GM23248 (cell line): ENCODE measurements at places on chromosomes 5 and 9. TPM values are rescaled to one million over a fixed set of nuclear protein-coding genes. Genes with fewer than 3 reads are reported as not detected.

DNA sequence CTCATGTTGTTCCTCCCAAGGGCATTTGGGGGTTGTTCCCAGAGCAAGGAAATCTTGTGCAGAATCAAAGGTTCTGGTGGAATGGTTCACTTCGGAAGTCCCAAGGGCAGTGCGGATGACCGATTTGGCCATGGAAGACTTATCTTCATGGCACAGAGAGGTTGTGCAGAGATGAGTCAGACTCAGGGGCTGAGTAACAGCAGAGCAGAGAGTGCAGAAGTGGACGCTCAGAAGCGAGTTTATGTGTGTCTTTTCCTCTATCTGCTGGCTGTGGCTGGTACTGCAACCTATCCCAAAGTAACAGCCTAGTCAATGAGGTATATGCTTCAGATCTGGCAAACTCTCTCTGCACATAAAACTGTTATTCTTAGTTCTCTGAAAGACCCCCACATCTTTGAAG lies 118.1 kb downstream of the DPYSL3 start:
- peak; percentile 94 for DNase-seq
- no peak overlapping the region for H3K27ac ChIP-seq
- H3K36me3 ChIP-seq: no peaks in the 10 kb centered on the region
- no peaks in the 10 kb centered on the region for H3K4me1 ChIP-seq
- H3K27me3 ChIP-seq: no peaks in the 10 kb centered on the region
- no peak overlapping the region for H3K4me3 ChIP-seq

DNA sequence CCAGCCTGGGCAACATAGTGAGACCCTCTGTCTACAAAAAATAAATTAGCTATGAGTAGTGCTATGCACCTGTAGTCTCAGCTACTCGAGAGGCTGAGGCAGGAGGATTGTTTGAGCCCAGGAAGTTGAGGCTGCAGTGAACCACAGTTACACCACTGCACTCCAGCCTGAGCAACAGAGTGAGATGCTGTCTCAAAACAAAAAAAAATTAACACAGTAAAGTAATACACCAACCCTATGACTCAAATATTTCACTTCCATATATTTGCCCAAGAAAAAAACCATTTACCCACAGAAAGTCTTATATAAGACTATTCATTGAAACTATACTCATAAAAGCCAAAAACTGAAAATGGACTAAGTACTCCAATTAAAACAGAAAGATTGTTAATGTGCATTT lies 16.2 kb downstream of the SMIM23 start:
- no peaks in the 10 kb centered on the region for H3K4me1 ChIP-seq
- no peak overlapping the region for H3K4me3 ChIP-seq
- peaks cover 26% of the 10 kb centered on the region for H3K27me3 ChIP-seq
- no peaks in the 10 kb centered on the region for H3K36me3 ChIP-seq

- peaks cover 58% of the 10 kb centered on the region for H3K36me3 ChIP-seq
- no peak overlapping the region for H3K27ac ChIP-seq
- no peak overlapping the region for H3K4me3 ChIP-seq
- DNase-seq: no peak
- H3K27me3 ChIP-seq: no peaks in the 10 kb centered on the region
These were observed 40.1 kb upstream of the FCN2 start for GRCh38 chr9:134840511-134840910.

DNA sequence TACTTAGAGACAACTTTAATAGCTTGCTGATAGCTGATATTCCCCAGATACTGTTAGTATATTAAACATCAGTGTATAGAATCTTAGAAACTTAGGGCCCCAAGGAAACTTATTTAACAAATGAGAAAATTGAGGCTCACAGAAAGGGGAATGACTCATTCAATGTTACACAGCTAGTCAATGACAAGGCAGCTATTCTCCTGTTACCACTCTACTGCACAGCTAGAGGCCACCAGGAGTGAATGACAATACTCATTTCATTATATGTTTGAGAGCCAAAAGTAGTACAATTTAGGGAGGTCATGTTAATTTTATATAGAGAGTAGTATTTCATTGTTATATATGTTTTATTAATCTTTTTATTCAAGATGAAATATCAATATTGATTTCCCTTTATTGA lies 33.2 kb upstream of the PCDHB1 start:
- H3K4me1 ChIP-seq: no peaks in the 10 kb centered on the region
- DNase-seq: no peak
- H3K27me3 ChIP-seq: no peaks in the 10 kb centered on the region
- H3K27ac ChIP-seq: no peak overlapping the region

DNA sequence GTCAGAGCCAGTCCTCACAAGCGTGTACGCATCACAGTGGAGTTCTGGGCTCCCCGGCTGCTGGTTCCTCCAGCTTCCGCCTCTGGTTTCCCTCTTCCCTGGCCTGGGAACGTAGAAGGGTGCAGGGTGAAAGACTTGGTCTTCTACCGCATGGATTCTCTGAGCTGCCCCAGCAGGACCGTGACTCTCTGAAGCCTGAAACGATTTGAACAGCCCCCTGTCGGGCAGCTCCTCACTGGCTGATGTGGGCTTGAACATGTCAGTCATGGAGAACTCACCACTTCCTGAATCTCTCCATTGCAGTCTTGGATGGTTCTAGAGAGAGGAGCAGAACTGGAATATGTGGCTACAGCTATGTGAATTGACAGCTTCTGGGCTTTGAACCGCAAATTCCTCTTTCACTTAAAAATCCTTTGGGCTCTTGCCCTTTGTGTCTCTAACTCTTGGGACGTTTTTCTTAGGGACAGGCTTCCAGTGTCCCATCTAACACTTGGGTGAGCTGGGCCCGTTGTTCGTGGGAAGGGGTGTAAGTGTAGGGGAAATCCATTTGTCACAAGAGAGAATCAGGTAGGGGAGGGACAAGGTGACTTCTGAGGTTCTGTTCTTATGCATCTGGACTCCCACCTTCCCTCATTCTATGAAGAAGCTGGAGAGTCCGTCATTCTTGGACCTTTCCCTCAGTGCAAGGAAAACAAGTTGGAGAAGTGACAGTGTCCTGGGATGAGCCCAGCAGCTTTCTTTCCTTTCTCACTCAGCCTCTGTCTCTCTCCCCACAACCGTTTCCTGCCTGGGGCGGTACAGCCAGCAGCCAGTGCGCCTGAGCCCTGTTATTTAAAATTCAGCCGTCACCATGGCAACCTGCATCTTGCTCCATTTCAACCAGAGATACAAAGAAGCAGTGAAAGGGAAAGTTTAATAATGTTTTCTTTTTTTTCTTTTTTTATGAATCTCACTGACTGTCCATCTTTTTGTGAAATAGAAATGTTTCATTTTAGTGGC lies 84.7 kb downstream of the PTTG1 start:
- no peak overlapping the region for H3K27ac ChIP-seq
- H3K36me3 ChIP-seq: no peaks in the 10 kb centered on the region
- no peaks in the 10 kb centered on the region; the same call in 1 of the 2 replicates for H3K27me3 ChIP-seq
- DNase-seq: peak; percentile 65

GRCh38 chr5:24444414-24444813 lies 200.4 kb downstream of the CDH10 start:
- no peak overlapping the region for H3K27ac ChIP-seq
- no peak overlapping the region for H3K4me3 ChIP-seq
- no peaks in the 10 kb centered on the region for H3K27me3 ChIP-seq
- H3K4me1 ChIP-seq: no peaks in the 10 kb centered on the region
- no peak for DNase-seq
- no peaks in the 10 kb centered on the region for H3K36me3 ChIP-seq

DNA sequence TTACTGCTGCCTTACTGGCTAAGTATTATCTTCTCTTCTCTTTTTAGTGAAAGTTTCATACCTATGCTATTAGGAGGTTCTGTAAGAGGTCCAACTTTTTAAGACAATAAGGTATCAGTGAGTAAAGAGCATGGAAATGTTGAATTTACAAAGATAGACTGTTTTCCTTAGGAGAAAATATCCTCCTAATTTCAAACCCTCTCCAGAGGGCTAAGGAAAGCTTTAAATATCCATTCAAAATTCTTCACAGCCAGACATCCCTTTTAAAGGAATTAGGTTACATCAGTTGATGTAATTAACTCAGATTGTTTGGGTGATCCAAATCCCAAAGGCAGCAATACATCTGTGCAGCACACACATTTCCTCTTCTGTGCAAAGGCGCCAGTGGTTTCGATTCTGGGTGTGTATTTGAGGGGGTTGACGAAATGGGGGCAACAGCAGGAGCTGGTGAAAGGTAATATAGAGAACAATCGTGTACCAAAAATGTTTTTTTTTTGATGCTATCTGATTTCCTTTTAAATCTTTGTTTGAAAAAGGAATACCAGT lies 273.8 kb upstream of the RPS23 start:
- H3K4me1 ChIP-seq: no peaks in the 10 kb centered on the region
- no peak for DNase-seq
- H3K4me3 ChIP-seq: no peak overlapping the region
- no peaks in the 10 kb centered on the region for H3K27me3 ChIP-seq
- no peaks in the 10 kb centered on the region for H3K36me3 ChIP-seq

- peak; percentile 94 for DNase-seq
- H3K27me3 ChIP-seq: no peaks in the 10 kb centered on the region
- peak overlapping the region; percentile 51 for H3K27ac ChIP-seq
- peak overlapping the region; percentile 34 for H3K4me3 ChIP-seq
- no peaks in the 10 kb centered on the region for H3K36me3 ChIP-seq
These were observed 13.8 kb downstream of the SNX30 start for GRCh38 chr9:112764344-112764743.

- H3K36me3 ChIP-seq: no peaks in the 10 kb centered on the region
- H3K4me3 ChIP-seq: no peak overlapping the region
- 0 out of 2 replicates have a peak, but pooled peaks cover 9% of the 10 kb centered on the region for H3K4me1 ChIP-seq
- H3K27ac ChIP-seq: no peak overlapping the region
These were observed 18.5 kb upstream of the KIF12 start for GRCh38 chr9:114117614-114117995.

GRCh38 chr5:181204113-181204825 lies 727 bp downstream of the TRIM7 start:
- H3K36me3 ChIP-seq: no peaks in the 10 kb centered on the region
- DNase-seq: peak; percentile 70
- peak overlapping the region; percentile 65 for H3K4me3 ChIP-seq
- no peaks in the 10 kb centered on the region for H3K27me3 ChIP-seq
- no peaks in the 10 kb centered on the region for H3K4me1 ChIP-seq

GRCh38 chr5:40790947-40791593 lies 7.1 kb downstream of the PRKAA1 start:
- H3K4me1 ChIP-seq: peaks cover 25% of the 10 kb centered on the region
- H3K4me3 ChIP-seq: peak overlapping the region; percentile 39
- H3K27me3 ChIP-seq: no peaks in the 10 kb centered on the region
- H3K27ac ChIP-seq: peak overlapping the region; percentile 61
- peaks cover 9% of the 10 kb centered on the region; the same call in 1 of the 2 replicates for H3K36me3 ChIP-seq
- DNase-seq: peak; percentile 68

- no peak overlapping the region for H3K4me3 ChIP-seq
- no peaks in the 10 kb centered on the region for H3K4me1 ChIP-seq
- H3K36me3 ChIP-seq: no peaks in the 10 kb centered on the region
- H3K27ac ChIP-seq: no peak overlapping the region
These were observed 50.5 kb upstream of the CPEB4 start for GRCh38 chr5:173837654-173838053.

DNA sequence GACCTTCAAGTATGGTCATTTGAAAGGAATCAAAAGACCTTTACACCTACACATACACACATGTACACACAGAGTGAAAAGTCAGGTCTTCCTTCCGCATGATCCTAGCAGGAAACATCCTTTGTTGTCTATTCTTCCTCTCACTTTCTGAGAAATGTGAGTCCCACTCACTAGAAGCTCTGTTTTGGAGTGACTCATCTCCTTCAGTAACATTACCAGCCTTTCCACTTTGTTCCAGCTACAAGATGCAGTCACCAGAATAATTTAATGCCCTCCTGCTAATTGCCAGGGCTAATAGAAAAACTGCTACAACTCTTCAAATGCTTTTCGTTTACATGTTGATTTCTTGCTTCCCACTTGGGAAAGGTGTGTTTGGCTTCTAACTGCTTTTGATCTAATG lies 417.3 kb downstream of the RASEF start:
- no peaks in the 10 kb centered on the region for H3K27me3 ChIP-seq
- no peaks in the 10 kb centered on the region for H3K36me3 ChIP-seq
- no peaks in the 10 kb centered on the region for H3K4me1 ChIP-seq
- no peak overlapping the region for H3K27ac ChIP-seq
- no peak overlapping the region for H3K4me3 ChIP-seq

DNA sequence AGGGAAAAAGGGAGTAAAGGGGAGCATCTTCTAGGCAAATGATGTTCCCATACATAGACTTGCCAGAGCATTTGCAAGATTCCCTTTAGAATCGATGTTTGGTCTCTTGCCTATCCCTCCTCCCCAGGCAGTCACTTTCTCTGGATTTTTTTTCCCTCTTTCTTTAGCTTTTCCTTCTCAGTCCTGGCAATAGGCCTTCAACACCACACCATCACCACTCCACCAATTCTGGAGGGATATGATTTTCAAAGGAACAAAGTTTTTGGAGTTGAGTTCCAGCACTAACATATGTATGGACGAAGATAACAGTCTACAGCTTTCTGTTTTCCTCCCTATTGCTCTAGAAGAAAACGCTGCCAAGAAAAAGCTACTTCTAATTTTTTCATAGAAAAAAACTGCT lies 377.4 kb downstream of the PDE4D start:
- no peak overlapping the region for H3K27ac ChIP-seq
- H3K27me3 ChIP-seq: no peaks in the 10 kb centered on the region
- H3K36me3 ChIP-seq: no peaks in the 10 kb centered on the region
- DNase-seq: no peak

DNA sequence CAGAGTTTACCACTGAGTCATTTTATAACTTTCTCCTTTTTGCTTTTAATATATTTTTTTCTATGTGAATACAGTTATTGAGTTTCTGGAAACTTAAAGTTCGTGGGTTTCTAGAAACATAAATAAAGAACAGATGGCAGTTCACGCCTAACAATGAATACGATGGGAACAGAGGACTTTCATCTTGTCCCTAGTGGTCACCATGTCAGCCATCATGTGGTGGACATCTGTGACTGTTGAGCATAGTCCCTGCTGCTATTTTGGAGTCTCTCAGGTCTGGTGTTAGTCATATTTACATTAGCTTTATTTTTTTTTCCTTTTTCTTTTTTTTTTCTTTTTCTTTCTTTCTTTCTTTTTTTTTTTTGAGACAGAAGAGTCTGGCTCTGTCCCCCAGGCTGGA lies 85.3 kb downstream of the XRCC4 start:
- no peaks in the 10 kb centered on the region for H3K36me3 ChIP-seq
- no peaks in the 10 kb centered on the region for H3K4me1 ChIP-seq
- no peak overlapping the region for H3K27ac ChIP-seq
- no peaks in the 10 kb centered on the region for H3K27me3 ChIP-seq

- peaks cover 20% of the 10 kb centered on the region for H3K4me1 ChIP-seq
- H3K27ac ChIP-seq: peak overlapping the region; percentile 97
- H3K27me3 ChIP-seq: no peaks in the 10 kb centered on the region
- peak; percentile 95 for DNase-seq
- H3K4me3 ChIP-seq: peak overlapping the region; percentile 91
- H3K36me3 ChIP-seq: no peaks in the 10 kb centered on the region
These were observed 3.1 kb downstream of the IER5L start for GRCh38 chr9:129174724-129175514.

GRCh38 chr9:121634329-121635261 lies 16.8 kb upstream of the DAB2IP start:
- 0 out of 2 replicates have a peak, but pooled peaks cover 4% of the 10 kb centered on the region for H3K4me1 ChIP-seq
- DNase-seq: peak; percentile 30
- H3K27me3 ChIP-seq: no peaks in the 10 kb centered on the region
- H3K4me3 ChIP-seq: no peak overlapping the region
- no peaks in the 10 kb centered on the region for H3K36me3 ChIP-seq

GABRB2 gene
- total RNA-seq: not detected in 2 replicates

ANKRD55 gene
- not detected in 2 replicates for total RNA-seq

CD14 gene
- 1.9 and 6.1 TPM in 2 replicates for total RNA-seq

NFIB gene
- 3.4 and 5.3 TPM in 2 replicates for total RNA-seq

CHSY3 gene
- 2.4 and 4.2 TPM in 2 replicates for total RNA-seq

MYOZ3 gene
- 0.13 and 0.32 TPM in 2 replicates for total RNA-seq

MEGF9 gene
- 3.8 and 4.2 TPM in 2 replicates for total RNA-seq

THBS4 gene
- total RNA-seq: under 0.01 and 0.43 TPM in 2 replicates
